ENCODE measurements at places on chromosomes 12 and 14.

DNA sequence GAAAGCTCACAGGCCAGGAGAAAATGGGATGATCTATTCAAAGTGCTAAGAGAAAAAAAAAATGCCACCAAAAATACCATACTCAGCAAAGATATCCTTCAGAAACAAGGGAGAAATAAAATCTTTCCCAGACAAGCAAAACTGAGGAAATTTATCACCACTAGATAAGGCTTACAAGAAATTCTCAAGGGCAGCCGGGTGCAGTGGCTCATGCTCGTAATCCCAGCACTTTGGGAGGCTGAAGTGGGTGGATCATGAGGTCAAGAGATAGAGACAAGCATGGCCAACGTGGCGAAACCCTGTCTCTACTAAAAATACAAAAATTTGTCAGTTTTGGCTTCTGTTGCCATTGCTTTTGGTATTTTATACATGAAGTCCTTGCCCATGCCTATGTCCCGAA is 48.2 kb downstream of the CRY1 start:
- DNase-seq: no peak

DNA sequence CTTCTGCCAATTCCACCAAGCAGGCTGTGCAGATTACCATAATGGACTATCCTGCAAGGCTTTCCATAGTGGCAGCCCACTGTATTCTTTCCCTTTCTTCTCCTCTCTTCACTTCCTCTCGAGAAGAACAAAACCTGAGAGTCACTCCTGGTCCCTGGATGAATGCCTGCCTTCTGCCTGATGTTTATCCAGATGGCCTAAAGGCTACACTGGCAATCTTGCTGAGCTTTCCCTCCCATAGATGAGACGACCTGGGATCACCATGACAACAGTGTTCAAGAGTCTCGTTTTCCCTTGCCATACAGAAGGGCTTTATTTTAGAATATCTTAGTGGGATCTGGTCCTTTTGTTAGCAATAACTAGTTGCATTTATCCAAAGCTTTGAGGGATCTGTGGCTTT is 142.3 kb downstream of the RTN1 start:
- DNase-seq: no peak

DNA sequence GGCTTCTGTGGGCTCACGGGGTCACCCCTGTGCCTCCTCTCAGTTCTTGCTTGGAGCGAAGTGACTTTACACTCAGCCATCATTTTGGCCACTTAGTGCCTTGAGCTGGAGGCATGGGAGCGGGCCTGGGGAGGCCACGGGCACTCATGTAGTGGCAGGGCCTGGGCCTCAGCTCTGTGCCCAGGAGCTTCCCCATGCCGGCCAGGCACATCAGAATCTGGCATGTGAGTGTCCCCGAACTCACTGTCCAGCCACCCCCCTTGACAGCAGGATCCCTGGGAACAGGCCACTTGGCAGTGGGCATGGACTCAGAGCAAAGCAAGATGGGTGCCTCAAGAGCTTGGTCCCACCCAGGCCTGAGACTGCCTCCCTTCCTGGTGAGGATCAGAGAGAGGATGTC is 29.5 kb downstream of the DDX51 start:
- DNase-seq: no peak

GRCh38 chr14:70171726-70172125 is 17.0 kb downstream of the SLC8A3 start:
- DNase-seq: no peak

- DNase-seq: no peak
Measured at GRCh38 chr14:37623426-37623951, 28.1 kb downstream of the TTC6 start.

- DNase-seq: no peak
Measured at GRCh38 chr12:110913119-110914056, 7.0 kb downstream of the MYL2 start.

All from stimulated activated CD8-positive, alpha-beta memory T cell treated with anti-CD3 and anti-CD28 coated beads, Interleukin-4, amount 100 ng/mL, for 1 hour (primary cell).